ENCODE measurements at places on chromosomes 7 and 10. TPM values are rescaled to one million over a fixed set of nuclear protein-coding genes. Genes with fewer than 3 reads are reported as not detected.
A peak's percentile ranks its signal among the peaks of the same experiment; 100 is the strongest.

DNA sequence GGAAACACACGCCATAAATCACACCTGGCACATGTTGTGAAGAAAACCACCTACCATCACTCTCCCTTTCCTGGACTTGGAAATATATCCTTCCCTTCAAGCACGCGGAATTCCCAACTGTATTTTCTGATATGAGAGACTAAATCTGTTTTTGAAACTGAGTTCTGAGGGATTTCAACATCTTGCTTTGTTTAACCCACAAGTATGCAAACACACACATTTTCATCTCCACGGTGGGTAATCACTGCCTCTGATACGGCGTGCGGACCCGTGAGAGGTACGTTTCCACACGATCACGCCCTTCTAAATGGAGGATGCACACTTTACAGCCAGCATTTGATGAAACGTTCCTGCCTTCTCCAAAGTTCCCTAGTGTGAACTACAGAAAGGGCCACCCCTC, 83.4 kb downstream of the ZRANB1 start:
- no peak for DNase-seq

LLCFC1 gene
- total RNA-seq = not detected

GRCh38 chr7:39301543-39301942, 264.7 kb upstream of the YAE1 start:
- DNase-seq = no peak

DNA sequence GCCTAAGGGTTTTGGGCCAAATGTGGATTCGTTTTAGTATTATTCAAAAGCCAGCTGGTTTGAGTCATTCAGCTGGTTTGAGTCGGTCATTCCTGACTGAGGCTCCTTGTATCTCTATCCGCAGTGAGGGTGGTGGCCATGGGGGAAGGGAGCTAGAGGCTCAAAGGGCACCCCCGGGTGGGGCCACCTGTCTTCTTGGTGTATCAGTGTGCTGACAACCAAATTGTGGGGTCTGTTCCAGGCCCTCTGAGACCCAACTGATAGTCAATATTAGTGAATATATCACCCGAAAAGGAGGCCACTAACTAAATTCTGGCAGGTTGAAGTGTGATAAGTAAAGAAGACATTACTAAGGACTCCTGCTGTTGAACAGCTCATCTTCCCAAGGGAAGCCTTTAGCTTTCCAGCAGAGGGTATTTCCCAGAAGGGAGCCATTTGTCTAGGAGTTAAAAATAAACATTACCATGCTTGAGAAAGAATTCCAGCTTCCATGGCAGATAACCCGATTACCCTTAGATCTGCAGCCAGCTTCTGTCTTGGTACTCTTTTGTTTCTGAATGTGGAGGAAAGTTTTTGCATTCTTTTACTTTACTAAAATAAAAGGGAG, 29.9 kb upstream of the DDX50 start:
- DNase-seq = no peak

GRCh38 chr10:63940277-63940922, 419.2 kb downstream of the REEP3 start:
- DNase-seq = no peak

- no peak for DNase-seq
These were observed 402.6 kb downstream of the NEBL start for GRCh38 chr10:20494474-20494873.

RADIL gene
- 1.9 TPM for total RNA-seq

DNA sequence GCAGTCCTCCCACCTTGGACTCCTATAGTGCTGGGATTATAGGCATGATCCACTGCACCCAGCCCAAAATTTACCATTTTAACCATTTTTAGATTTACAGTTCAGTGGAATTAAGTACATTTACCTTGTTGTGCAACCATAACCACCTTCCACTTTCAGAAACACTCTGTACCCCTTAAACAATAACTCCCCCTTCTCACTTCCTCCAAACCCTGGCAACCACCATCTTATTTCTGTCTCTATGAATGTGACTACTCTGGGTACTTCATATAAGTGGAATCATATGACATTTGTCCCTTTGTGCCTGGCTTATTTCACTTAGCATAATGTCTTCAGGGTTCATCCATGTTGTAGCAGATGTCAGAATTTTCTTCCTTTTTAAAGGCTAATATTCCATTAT, 33.6 kb downstream of the SUFU start:
- no peak for DNase-seq

DNA sequence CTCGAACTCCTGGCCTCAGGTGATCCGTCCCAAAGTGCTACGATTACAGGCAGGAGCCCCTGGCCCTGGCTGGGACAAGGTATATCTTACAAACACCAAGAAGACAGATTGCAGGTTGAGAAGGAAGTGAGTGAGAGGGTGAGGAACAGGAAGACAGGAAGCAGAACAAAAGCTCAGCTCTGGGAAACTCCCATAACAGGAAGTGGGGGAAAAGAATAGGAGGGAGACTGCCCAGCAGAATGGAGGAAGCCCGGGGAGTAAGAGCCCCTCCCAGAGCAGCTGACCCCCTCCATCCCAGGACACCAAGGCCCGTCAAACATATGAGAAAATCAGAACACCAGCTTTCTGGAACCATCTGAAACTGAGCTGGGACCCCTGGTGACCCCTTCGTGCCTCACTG, 2.9 kb downstream of the TECPR1 start:
- DNase-seq = no peak

DNA sequence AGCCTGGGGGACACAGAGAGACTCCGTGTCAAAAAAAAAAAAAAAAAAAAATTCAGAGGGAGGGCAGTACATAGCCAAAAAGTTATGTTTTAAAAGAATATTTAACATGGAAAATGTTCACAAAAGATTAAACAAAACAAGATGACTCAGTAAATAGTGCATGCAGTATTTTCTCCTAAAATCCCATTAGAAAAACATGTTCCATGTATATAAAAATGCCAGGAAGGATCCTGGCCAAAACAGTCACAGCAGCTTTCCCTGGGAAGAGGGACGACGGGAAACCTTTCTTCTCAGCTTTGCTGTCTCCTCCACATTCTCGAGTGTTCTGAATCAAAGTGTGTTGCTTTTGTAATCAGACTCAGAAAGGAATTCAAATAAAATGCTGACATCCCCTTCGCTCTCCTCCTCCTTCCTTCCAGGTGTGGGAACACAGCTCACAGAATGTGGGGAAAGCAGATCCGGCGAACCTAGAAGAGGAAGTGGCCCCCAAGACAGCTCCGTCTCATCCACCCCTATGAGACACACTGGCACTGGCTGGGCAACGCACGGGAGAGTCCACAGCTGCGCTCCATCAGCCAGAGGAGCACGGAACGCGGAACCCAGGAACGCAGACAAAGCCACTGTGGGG, 139.4 kb downstream of the MAD1L1 start:
- DNase-seq = no peak

CLDN4 gene
- 932 TPM for total RNA-seq

GRCh38 chr7:84025332-84025927, 169.2 kb downstream of the SEMA3A start:
- no peak for DNase-seq

SPDYE2B gene
- not detected for total RNA-seq

- peak; percentile 71 for DNase-seq
These were observed 181.6 kb downstream of the EVX1 start for GRCh38 chr7:27424231-27424630.

DNA sequence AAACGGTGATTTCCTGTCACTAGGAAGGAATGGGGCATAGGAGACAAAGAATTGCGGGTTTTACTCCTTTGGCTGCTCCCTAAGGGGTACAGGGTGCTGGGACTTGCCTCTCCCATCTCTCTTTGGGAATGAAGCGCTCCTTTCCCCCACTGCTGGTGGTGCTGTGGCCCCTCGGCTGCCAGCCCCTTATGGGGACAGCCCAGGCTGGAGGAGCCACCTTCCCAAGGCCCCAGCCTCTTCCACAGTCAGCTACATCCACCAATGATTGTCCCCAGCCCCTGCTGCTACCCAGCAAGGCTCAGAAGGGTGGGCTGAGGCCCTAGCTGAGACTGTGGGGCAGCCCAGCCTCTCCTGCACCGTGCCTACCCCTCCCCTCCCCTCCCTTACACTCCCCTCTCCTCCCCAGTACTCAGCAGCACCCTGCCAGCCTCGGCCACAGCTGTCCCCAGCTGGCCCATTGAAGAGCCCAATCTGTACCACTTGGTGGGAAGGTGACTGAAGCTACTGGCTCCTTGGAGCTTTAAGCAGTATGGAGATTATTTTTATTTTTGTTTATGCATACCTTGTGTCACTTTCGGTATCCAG, 19.0 kb downstream of the PRKAG2 start:
- no peak for DNase-seq

DNA sequence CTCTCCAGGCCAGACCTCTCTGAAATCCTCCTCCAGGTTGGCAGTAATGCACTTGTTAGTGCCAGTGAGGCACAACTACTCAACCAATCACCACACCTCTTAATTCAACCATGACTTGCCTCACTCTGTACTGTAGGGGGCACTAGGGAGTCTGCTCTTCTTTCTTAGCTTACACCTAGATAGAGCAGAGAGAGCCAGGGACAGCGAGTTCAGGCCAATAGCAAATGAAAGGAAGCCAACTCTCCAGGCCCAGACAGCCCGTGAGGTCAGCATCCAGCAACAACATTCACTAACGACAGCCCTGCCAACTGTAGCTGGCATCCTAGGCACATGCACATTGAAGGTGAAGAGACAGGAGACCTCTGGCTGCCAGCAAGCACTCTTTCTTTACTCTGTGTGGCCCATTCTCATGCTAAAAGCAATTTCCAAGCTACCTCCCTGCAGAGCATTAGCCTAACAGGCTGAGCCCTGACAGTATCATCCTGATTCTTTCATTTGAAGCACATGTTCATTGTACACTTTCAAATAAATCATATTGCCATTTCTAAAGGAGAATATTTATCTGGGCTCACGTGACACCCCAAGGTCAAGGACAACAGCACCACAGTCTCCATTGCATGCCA, 136.3 kb downstream of the DPY19L1 start:
- no peak for DNase-seq

DNA sequence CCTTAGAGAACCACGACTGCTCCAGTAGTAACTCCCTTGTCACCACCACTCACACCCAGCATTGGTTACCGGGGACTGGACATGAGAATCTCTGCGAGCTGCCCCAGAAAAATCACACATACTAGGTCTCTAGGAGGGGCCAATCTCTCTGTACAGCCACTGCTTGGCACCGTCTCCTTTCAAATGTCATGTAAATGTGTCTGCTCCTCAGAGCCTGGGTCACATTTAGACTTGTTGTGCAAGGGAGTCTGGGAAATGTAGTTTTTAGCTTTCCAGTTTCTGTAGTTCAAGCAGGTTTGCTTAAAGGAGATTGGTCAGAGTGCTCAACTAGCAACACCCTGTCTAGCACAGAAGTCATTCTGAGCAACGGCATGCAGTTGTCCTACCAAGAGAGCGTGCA, 60.0 kb downstream of the CHN2 start:
- DNase-seq = no peak

C7orf57 gene
- not detected for total RNA-seq

MLXIPL gene
- total RNA-seq = 15.7 TPM

DNA sequence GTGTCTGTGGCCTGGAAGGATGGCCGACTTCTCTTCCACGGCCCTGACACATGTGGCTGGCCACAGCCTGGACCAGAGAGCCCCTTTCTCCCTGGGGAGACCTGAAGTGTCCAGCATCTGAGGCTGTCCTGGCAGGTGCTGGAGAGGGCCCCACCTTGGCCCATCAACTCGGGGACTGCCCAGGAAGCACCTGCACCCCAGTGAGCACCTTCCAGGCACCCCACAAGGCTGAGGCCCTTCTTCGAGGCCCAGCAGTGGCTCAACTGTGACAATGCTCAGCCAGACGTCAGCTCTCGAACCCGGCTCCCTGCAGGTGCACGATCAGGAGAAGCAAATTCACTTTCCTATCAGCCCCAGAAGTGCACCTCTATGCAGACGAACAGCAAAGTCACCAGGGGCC, 24.3 kb downstream of the RGS10 start:
- no peak for DNase-seq

GHRHR gene
- total RNA-seq = not detected

GRCh38 chr10:44334621-44335184, 50.2 kb downstream of the CXCL12 start:
- no peak for DNase-seq

- no peak for DNase-seq
These were observed 7.3 kb downstream of the PITX3 start for GRCh38 chr10:102233997-102234396.

INHBA gene
- total RNA-seq = 0.15 TPM

GRCh38 chr7:47510192-47510591, 71.7 kb downstream of the TNS3 start:
- DNase-seq = no peak

GOLGA7B gene
- 0.72 TPM for total RNA-seq

DNA sequence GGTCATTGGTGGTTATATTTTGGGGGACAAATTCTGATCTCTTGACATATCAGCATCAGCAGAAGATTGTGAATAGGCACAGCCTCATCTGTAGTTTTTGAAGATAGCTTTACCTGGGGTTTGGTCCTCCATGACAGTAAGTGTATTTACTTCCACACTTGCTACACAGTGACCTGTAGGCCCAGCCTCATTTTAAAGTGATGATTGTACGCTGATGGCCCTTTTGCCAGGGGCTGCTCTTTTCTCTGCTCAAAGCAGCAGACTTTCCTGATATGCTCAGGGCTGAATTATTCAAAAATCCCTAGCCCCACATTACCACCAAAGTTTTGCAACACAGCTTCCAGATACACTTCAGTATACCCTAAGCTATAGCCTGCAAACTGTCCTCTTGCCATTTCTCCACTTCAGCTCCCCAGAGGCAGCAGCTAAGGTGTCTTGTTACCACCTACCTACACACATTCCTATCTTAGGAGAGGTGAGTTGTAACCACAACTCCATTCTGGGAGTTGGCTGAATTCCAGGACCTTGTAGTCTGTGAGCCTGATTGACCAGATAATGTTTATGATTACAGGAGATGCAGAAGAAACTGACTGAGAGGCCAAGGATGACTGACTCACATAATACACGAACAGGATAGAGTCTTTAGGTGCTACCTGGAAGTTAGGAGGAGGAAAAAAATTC, 6.0 kb downstream of the ASB4 start:
- no peak for DNase-seq

DNA sequence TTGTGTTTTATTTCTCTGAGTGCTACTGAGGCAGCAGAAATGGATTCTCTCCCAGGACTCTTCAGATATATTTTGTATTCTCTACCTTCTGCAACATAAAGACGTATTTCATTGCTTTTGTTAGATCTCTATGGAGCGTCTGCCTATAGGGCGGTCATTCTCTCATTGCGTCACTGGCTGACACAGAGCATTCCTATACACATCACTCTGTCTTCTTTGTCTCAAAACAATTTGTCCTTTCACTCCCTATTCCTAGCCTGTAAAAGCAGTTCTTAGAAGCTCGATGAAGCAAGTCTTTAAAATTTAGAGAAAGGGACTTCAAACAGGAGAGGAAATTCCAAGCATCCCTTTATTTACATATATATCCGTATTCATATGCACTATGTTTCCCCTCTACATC, 120.6 kb downstream of the CPED1 start:
- no peak for DNase-seq

GRCh38 chr7:38198366-38198765, 20.3 kb downstream of the STARD3NL start:
- no peak for DNase-seq

GUSB gene
- 63.7 TPM for total RNA-seq

EPC1 gene
- 24.5 TPM for total RNA-seq

- no peak for DNase-seq
These were observed 57.1 kb downstream of the KLHDC10 start for GRCh38 chr7:130127404-130127803.

GRCh38 chr7:85156661-85157208, 30.1 kb downstream of the SEMA3D start:
- DNase-seq = no peak

CALHM2 gene
- total RNA-seq = 3.5 TPM

GRCh38 chr7:105268511-105269392, 120.0 kb downstream of the SRPK2 start:
- peak; percentile 30 for DNase-seq
